ENCODE measurements at places on chromosomes 4 and X.

GRCh38 chr4:75726577-75726976 lies 2.2 kb downstream of the USO1 start:
- no peak for DNase-seq

- DNase-seq, result no peak
These were observed 1844.6 kb upstream of the TENM3 start for GRCh38 chr4:180398564-180398963.

DNA sequence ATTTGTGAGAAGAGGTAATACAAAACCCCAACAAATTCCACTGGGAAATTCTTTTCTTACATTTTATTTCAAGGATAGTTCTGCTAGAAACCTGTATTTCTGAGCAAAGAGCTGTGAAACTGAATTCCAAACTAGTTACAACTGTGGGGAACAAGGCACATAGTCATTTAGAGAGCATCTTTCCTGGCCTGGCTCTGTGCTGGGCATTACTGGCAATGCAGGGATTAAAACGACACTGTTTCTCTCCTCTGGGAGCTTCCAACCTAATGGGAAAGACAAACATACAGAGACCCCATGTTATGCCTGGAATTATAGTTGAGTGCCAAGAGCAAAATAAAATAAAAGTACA lies 36.5 kb downstream of the SUPT20HL1 start:
- peak; percentile 11 for DNase-seq

DNA sequence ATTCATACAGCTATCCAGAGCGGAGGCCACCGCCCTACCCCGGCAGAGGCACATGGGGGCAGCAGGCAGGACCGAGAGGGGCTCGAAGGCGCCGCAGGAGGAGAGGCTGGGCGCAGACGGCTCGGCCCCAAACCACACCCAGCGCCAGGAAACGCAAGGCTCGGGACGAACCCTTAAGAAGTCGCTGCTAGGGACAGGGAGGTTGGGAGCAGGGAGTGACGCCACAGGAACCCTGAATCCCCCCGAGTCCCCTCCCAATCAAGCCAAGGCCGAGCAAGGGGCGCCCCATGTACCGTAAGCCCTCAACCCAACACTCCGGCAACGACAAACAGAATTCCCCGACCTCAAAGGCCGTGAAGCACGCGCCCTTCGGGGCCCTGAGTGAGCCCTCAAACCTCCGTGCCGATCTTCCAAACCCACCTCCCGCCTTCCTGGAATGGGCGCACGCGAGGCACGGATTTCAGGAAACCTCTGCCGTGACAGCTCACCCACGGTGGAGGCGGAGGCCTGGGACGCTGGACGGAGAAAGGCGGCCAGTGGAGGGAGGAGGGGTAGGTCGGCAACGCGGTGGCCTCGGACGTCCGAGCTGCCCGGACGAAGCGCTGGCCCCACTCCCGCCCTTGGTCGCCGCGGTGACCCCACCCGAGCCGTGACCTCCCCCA lies 1.8 kb downstream of the ZFYVE28 start:
- no peak for DNase-seq

- DNase-seq, result no peak
These were observed 55.4 kb downstream of the DDX3X start for GRCh38 chrX:41389311-41389888.

DNA sequence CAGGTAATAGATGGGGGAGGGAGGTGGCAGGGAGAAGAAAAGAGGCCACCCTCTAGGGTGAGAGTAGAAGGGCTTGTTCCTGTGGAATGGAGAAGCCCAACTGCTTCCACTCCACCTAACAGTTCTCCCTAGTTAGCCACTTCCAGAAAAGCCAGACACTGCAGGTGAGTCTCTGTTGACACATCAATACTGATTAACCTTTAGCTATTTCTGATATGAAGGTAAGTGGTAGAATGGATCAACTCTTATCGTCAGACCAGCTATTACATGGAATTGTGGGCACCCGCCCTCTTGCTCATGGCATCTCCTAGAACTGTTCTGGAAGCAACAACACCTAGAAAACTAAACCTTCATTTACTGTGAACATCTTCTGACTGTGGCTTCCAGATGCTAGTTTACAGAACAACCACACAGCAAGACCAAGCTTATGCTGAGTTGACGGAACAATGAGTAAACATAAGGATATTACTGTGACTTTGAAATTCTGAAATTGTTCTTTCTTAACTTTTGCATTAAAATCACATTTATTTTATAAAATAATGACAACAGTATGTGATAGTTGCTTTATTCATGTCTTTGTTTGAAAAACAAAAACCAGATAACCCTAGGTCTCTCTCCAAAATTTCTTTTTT lies 44.7 kb downstream of the ANXA3 start:
- no peak for DNase-seq

Measured in amniotic stem cell (primary cell).